ENCODE measurements at places on chromosomes 11 and 22.

DNA sequence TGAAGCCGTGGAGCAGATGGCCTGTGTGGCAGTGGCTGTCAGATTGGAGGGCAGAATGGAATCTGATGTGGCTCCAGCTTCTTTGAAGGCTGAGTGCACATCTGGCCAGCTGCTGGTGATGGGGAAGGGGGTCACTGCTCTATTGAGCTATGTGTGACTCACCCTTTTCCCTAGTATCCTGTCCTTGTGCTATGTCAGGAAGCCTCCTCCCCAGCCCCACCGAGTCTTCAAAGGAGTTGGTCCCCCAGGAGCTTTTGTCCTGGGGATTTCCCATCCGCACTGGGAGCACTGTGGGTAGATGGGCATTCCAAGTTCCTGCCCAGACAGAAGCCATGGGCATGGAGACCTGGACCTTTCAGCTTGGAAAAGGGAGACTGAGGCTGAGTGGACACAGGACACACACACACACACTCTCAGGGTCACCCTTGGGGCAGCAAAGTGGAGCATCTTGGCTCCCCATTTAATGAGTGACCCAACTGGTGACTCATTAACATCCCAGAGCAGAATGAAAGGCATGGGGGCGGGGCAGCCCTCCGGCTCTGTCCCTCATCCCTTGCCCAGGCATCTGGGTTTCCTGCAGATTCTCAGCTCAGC lies 3.3 kb downstream of the SERPINH1 start:
- DNase-seq = no peak

- no peak for DNase-seq
These were observed 8.7 kb upstream of the MPPED2 start for GRCh38 chr11:30594646-30595411.

GRCh38 chr11:113249786-113250185 lies 64.6 kb upstream of the TTC12 start:
- no peak for DNase-seq

DNA sequence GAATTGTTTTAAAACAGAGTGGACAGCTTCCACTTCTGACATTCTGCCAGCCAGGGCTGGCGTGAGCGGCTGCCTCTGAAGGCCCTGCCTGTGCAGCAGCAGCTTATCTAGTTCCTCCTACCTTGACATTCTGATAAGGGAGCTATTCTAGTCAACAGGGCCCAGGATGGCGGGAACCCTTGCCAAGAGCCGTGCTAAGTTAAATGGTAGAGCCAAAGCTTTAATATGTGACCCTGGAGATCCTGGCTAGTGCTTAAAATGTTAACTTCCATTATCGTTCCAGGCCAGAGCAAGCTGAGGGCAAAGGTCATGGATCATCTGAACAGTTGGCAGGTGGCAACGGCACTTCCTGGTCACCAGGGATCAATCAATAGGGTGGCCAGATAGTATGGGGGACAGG lies 3.5 kb downstream of the KCNJ5 start:
- DNase-seq = no peak

GRCh38 chr11:59625703-59626102 lies 10.1 kb upstream of the OSBP start:
- DNase-seq = no peak

GRCh38 chr11:110125632-110126031 lies 32.4 kb downstream of the ZC3H12C start:
- no peak for DNase-seq

DNA sequence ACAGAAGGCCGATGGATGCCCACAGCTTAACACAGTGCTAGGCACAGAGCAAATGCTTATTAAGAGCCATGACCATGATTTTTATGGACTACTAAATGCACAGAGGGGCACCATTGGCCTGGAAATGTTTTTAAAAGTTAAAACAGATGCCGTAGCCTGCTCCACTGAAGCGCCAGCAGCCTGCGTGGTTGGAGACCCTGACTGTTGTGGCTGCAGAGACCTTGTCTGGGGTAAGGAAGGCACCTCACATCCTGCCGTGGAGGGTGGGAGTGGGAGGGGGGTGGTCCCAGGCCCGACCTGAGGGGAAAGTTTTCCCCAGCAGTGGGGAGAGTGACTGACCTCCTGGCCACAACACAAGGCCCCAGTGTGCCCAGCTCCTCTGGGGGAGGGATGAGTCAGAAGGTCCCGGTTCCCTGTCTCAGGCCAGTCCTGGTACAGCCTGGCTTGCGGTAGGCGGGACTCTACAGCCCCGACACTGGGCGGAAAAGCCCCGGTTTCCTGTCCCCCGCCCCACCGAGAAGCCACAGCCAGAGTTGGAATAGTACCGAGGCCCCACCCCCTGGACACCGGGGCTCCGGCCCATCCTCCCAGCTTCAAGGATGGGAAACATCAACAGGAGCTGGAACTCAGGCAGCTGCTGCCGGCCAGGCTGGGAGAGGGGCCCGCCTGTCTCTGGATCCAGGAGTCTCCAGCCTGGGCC lies 7.0 kb downstream of the CHST1 start:
- no peak for DNase-seq

GRCh38 chr11:61954851-61955421 lies 4.8 kb downstream of the BEST1 start:
- DNase-seq = no peak

- DNase-seq = peak; percentile 4
These were observed 22.2 kb downstream of the PTPRJ start for GRCh38 chr11:48002561-48002960.

DNA sequence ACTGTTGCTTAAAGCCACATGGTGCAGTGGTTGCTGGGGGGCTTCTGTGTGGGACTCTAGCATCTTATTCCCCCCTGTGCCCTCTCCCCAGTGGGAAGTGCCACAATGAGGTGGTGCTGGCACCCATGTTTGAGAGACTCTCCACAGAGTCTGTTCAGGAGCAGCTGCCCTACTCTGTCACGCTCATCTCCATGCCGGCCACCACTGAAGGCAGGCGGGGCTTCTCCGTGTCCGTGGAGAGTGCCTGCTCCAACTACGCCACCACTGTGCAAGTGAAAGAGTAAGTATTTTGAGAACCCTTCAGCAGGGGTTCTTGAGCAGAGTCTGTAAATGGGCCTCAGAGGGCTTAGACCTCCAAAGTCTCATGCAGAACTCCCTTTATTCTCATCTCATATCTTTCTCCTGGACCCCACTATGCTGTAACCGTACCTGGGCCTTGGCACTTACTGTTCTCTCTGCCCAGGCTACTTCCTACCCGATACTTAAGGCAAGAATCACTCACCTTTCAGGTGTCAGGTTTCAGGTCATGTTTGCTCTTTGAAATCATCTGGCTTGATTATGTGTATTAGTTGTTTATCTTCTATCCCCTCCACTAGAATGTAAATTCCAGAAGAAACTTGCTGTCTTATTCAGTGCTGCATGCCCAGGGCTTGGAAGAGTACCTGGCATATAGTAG lies 32.4 kb downstream of the PIK3IP1 start:
- DNase-seq = no peak
